ENCODE measurements at places on chromosomes 6 and 20. TPM values are rescaled to one million over a fixed set of nuclear protein-coding genes. Genes with fewer than 3 reads are reported as not detected.

Gene TPD52L2
- total RNA-seq: 101 TPM

Gene HEY2
- 0.80 TPM for total RNA-seq

Gene PHACTR3
- 2.1 TPM for total RNA-seq

Gene HLA-DRB5
- total RNA-seq: 4.1 TPM

Gene RCAN2
- total RNA-seq: 18.5 TPM

Gene TFAP2D
- not detected for total RNA-seq

Gene TSPO2
- not detected for total RNA-seq

DNA sequence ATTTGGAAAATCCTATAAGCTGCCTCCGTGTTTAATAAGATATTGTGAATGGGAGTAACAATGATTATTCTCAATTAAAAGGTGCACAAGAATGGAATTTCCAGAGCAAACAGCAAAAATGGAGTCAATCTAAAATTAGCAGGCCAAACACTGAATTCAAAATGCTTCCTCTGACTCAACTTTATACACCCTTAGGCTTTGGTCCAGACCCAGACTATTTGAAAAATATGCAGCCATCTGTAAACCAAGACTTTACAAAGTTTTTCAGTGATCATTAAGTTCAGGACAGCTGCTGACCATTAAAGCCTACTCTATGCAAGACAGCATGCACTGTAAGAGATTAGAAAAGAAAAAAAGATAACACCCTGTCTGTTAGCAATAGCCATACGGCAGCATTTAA is 39.4 kb upstream of the CCN6 start:
- no peak for DNase-seq

DNA sequence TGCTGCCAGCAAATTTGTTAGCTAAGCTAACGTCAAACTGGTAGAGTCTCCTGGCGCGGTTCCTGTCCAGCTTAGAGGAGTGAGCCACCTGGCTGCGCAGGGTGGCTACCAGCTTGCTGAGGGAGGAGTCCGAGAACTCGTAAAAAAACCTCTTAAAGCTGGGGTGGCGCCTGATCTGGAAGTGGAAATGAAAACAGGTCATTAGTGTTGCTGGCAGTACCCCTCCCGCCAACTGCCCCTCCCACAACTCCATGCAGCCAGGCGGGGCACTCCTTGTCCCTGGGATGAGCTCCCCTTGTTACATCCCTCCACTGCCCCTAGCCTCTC is 17.3 kb downstream of the BNIP5 start:
- no peak for DNase-seq

DNA sequence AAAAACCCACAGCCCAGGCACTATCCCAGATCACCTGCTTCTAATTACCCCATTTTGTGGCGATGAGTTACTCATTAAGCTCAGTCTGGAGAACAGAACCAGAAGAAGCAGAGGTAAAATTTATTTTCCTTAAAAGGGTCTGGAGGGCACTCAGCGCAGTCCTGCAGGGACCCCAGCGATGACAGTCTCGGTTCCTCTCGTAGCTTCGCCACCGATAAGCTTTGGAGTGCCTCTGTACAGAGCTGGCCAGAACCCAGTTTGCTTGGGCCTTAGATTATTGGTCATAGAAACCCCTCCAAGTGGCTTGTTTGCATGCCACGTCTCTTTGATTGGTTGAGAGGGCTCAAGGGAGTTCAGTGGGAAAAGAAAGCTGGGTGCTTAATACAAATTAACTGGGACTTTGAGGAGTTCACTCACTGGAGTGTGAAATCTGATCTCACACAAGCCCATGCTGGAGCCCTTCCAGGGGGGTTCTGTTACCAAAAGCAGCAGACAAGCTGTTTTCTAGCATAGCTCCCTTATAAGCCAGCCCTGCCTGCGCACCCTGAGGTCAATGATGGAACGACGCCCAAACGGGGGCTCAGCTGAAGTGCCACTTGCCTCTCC is 158.5 kb upstream of the ARID1B start:
- DNase-seq: no peak

DNA sequence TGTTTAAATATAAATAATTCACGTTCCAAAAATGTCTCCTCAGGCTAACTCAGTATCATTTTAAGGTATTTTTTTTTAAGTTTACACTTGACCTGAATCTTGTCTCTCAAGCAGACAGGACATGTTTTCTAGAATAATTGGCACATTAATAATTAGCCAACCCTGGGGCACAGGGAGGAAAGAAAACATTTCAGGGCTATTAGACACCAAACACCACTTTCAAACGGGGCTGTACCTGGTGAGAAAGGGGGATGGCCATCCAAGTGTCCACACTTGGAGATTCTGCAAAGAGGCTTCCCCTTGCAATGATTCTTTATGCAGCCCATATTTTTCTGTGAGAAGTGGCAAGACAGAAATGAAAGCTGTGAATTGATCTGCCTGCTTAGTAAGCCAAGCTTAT is 560.8 kb downstream of the CD109 start:
- no peak for DNase-seq

GRCh38 chr6:44353336-44353735 is 10.9 kb downstream of the SPATS1 start:
- DNase-seq: no peak

DNA sequence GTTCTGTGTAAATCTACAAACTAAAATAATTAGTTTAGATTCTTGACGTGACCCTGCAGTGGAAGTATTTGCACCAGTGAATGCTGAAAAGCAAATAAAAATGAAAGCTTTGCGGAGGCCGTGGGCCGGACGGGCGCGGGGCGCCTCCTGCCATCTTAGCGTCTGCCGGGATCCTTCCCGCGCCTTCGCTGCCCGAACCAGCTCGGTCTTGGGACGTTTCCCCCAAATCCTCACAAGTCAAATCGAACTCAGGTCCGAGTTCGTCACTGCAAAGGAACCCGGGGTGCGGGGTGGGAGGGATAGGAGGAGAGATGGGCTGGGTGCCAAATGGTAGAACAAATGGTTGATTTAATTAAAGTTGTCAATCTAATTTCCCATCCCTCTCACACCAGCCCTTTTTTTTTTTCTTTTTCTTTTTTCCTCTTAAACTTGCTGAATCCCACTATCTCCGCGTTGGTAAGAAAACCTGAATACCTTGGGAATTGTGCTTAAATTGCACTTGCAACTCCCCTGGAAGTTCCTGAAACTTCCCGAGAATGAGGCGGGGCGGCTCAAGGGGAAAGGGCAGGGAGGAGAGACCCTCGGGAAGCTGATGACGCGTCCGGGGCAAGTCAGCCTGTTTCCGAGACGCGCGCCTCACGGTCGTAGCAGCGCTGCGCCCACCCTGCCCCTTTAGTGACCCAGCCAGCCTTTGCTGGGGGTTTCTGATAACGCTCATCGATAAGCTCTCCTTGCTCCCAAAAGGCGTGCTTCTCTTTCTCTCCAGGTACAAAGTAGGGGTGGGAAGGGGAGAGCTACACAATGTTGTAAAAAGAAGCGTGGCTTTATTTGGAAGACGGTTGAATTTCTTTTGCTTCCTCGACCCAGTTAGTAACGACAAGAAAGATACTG is 1.8 kb downstream of the GJA1 start:
- peak; percentile 62 for DNase-seq

- no peak for DNase-seq
Observed at GRCh38 chr6:155259204-155259603, 4.6 kb upstream of the CLDN20 start.

DNA sequence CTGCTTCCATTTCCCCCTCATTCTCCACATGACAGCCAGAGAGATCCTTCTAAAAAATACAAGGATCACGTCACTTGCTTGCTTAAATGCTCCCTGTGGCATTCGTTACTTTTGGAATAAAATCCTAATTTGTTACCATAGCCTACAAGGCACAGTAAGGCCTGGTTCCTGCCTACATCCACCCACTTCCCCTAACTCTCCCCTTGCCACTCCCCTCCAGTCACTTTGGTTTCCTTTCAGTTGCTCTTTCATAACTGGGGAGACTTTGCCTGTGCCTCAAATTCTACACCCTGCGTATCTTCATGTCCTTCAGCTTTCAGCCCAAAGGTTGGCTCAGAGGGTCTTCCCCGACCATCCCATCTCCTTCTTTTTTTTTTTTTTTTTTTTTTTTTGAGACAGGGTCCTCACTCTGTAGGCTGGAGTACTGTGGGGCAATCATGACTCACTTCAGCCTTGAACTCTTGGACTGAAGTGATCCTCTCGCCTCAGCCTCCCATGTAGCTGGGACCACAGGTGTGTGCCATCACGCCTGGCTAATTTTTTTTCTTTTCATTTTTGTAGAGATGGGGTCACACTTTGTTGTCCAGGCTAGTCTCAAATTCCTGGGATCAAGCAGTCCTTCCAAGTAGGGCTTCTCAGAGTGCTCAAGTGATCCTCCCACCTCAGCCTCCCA is 12.5 kb downstream of the ID1 start:
- DNase-seq: no peak

DNA sequence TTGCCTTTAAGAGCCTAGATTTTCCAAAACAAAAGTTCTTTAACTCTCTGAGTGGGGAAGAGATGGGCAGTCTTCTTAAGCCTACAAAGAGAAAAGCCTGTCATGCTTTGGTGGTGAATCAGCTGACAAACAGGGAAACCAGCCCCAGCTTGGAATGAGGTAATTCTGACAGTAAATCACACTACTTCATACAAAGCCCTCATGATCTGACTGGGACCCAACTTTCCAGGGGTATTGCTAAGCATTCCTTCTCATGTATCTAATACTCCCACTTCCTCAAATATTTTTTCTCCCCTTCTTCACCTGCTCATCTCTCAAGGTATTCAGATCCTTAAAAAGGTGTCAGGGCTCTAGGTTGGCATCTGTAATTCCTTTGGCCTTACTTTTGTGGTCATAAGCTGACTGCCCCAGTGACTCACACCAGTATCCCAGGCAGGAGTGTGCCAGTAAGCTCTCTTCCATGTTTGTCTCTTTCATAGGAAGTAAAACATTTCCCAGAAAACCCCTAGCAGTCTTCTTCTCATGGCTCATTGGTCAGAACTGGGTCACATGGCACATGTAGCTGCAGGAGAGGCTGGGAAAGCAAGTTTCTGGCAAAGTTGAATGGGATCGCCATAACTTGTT is 15.0 kb upstream of the TBC1D22B start:
- no peak for DNase-seq

- DNase-seq: no peak
Observed at GRCh38 chr6:26607434-26608230, 10.9 kb downstream of the ABT1 start.

GRCh38 chr6:37033819-37034795 is 28.7 kb downstream of the FGD2 start:
- DNase-seq: no peak

DNA sequence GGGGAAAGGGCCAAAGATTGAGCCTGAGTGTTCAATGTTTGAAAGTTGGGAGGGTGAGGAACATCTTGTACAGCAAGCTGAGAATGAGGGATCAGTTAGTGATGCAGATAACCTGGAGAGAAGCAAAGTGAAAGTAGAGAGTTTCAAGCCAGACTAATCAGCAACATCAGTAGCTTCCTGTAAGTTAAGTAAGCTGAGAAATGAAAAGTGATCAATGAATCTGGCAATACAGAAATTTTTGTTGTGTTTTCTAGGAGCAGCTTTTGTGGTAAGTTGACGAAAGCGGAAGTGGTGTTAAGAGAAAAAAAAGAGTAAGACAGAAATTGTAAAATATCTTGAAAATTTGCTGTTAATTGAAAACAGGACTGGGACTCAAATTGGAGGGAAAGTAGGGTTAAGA is 855.5 kb upstream of the MAP3K7 start:
- no peak for DNase-seq

GRCh38 chr6:45421709-45422502 is 44.2 kb upstream of the SUPT3H start:
- DNase-seq: peak; percentile 40

- no peak for DNase-seq
Observed at GRCh38 chr20:9491324-9491723, 23.1 kb upstream of the LAMP5 start.

DNA sequence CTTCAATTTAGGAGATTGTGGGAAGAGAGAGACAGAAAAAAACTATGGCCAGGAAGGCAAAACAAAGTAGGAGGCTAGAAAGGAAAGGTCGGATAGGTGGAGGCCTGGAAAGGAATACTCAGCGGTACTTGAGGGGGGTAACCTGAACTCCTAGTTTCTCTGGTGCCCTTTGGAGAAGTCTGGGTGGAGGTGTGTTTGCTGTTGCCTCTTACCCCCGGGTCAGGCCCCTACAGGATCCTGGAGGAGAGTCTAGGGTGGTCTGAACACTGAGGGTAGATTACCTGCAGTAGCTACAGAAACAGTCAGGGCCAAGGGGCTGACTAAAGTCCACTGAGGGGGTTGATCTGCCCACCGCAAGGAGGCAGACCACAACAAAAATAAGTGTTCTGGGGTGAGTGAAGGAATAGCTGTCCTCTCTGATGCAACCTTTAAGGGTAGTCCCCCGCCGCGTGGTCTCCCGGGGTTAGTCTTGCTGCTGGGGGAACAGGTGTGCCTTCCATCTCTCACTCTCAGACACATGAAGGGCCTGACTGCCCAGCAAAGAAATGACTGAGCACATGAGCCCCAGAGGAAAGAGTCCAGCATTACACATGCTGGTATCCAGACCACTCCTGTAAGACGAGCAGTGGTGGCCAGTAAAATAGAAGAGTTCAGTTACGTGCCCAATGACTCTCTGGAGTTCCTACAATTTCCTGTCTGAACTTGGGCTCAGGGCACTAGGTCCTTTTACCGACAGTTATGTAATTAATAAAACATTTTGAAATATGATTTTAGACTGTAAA is 59.5 kb downstream of the MTHFD1L start:
- no peak for DNase-seq

DNA sequence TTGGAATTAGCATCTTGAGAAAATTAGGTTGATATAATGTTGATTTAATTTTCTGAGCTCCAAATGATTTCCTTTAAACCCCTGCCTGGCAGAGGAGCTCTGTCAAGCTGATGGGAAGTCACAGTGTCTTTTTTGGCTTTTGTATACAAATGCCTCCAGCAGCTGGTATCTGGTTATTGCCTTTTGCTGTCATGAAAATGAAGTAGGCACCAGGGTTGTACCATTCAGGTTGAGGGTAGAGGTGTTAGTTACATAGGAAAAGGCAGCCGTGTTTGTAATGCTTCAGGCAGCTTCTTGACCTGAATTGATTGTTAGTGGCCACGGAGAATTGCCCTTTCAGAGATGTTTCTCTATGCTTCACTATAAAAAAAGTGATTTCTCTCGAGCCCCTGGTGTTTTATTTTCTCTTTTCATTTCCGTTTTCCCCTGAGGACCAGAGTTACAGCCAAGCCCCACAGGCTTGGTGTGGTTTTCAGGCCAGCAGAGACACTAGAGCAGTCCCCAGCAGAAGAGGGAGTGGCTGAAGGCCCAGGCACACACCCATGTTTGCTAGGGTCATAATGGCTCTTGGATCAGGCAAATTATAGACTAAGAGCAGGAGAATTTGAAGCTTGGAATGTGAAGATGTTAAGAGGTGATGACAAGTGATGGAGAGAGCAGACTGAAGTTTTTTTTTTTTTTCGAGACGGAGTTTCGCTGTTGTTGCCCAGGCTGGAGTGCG is 21.6 kb downstream of the CMTR1 start:
- DNase-seq: no peak

GRCh38 chr6:31569861-31570536 is 2.1 kb upstream of the LTA start:
- no peak for DNase-seq
